NCI-H146 (cell line): ENCODE measurements at places on chromosomes 1 and 21.

GRCh38 chr1:941588-942383 lies 17.3 kb downstream of the NOC2L start:
- peak; percentile 82 for DNase-seq

GRCh38 chr1:205356440-205357139 lies at the start of gene KLHDC8A:
Gene KLHDC8A, minus strand, starts transcription at chr1:205356922. Its CDS starts 13,318 bp downstream, at chr1:205343604.
- DNase-seq, result no peak

DNA sequence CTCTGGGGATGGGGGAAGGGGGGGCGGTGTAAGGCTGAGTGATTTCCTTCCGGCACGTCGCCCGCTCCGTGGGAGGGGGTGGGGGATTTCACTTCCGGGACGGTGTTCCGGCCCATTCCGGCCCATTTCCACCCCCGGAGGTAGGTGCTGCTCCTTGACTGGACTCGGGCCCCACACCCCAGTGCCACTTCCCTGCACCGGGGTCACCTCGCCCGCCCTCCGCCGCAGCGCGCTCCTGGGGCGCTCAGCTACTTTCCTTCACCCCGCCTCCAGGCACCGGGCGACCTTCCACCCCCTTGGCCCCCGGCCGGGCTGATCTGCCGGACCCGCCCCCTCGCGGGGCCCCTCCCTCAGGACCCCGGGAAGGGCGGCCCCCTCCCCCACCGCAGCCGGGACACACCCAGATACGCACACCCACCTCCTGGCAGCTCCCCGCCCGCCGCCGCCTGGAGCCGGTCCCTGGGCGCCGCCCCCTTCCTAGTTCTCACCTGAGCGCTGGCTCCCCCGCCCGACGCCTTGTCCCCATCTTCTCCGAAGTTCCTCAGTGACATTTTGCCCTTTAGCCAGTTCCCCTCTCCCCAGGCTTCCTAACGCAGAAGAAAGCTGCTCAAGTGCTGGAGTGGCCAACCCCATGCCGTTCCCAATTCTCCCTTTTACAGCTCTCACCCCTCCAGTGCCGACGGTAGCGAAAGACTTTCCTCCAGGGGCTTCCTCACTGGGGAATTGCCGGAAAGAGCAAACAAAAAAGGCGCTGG lies at the start of gene ZBTB37:
Gene ZBTB37, plus strand, starts transcription at position 115 of the 755 bp plus-strand sequence. CDS start 1,846 bp downstream, outside the sequence.
- peak; percentile 95 for DNase-seq

DNA sequence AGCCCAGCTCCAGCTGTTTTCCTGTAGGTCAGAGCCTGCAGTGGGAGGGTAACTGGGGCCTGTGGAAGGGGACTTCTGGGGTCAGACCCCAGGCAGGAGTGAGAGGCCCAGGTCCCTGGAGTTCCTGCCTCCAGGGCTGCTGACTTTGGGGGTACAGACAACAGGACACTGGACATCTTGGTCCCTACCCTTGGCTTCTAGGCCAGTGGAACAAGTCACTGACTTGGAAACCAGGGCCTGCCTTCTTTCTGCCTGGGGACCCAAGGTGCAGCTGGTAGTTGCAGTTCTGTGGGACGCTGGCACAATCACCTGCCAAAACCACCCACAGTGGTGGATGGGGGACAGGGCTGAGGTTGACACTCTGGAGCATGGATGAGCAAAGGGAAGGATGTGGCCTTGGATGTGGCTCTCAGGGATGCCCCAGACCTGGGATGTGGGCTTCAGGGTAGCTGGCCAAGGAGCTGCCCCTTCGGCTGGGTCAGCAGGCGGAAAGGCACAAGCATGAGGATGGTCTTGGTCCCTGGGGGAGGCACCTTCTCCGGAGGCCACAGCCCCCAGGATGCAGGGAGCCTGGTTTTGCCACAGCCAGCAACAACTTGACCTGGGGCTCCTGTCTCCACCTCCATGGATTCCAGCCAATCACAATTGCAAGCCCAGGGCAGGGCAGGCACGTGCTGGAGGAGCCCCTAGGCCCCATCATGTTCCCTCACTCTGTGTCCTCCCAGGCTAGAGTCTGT lies 5.8 kb downstream of the JMJD4 start:
- no peak for DNase-seq

DNA sequence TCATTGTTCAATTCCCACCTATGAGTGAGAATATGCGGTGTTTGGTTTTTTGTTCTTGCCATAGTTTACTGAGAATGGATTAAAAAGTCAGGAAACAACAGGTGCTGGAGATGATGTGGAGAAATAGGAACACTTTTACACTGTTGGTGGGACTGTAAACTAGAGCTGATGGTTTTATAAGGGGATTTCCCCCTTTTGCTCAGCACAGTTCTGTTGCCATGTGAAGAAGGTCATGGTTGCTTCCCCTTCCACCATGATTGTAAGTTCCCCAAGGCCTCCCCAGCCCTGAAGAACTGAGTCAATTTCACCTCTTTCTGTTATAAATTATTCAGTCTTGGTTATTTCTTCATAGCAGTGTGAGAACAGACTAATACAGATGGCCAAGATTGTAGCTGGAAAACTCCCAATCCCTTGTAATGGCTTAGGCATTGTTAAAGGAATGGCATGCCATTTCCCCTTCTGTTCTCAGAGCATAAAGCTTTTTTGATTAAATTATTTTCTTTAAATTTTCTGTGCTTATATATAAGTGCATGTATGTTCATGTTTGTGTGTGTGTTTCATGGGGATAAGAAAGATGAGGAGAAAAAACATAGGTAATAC lies 144.8 kb downstream of the BACH1 start:
- DNase-seq, result no peak

- DNase-seq, result no peak
These were observed 346.2 kb downstream of the SMYD3 start for GRCh38 chr1:246160905-246161304.

GRCh38 chr1:78419309-78419708 lies 71.5 kb upstream of the PTGFR start:
- no peak for DNase-seq

DNA sequence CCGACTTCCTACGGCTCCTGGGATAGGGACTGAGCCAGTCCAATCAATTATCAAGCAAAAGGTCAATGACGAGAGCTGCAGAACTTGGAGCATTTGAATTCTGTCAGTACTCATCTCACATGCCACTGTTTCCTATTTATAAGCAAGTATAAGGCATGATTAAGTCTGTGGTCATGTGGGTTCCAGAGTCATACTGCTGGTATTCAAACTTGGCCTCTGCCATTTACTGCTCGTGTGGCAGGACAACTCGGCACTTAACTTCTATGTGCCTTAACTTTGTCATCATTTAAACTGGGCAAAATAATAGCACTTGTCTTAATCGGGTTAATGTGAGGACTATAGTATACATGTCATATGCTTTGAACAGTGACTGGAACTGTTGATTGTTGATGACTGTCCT lies 44.9 kb upstream of the TNFSF18 start:
- no peak for DNase-seq
